ENCODE measurements at places on chromosomes 2 and 18. TPM values are rescaled to one million over a fixed set of nuclear protein-coding genes. Genes with fewer than 3 reads are reported as not detected.

DNA sequence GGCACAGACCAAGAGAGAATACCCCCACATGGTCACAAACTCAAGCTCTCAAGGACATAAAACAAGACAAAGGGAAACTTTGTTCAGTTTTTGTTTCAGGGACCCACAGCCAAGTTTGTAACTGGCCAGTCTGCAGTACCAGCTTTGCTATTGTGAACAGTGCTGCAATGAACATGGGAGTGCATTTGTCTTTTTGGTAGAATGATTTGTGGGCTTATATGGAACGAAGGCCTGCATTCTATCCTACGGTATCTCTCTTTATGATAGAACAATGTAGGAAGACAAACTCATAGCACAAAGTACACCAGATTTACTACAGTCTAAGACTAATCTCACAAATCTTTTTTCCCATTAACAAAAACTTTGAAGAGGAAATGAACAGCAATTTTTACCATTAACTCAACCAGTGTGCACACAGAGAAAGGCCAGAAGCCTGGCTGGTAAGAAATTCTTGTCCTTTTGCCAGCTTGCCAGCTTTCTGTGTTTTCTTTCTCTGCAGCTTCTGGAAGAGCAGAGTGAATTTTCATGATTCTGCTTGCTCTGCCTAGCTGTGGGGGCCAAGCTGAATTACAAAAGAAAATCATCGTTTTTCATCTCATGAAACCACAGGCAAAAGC is 37.1 kb upstream of the FEZ2 start:
- DNase-seq: no peak

DNA sequence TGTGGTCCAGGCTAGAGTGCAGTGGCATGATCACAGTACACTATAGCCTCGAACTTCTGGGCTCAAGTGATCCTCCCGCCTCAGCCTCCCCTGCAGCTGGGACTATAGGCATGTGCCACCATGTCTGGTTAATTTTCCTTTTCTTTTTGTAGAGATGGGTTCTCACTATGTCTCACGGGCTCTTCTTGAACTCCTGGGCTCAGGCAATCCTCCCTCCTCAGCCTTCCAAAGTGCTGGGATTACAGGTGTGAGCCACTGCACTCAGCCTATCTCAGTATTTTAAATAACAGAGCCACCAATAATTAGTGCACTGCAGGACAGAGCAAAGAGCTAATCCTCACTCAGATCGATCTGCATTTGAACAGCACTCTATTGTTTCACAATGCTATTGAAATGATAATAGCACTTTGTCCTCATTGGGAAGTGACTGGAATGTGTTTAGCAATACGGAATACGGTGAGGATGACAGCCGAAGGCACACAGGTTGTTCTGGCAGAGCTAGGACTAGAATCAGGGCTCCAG is 335.9 kb downstream of the DLGAP1 start:
- DNase-seq: no peak

Gene SLC39A6
- total RNA-seq: 18.0 TPM

DNA sequence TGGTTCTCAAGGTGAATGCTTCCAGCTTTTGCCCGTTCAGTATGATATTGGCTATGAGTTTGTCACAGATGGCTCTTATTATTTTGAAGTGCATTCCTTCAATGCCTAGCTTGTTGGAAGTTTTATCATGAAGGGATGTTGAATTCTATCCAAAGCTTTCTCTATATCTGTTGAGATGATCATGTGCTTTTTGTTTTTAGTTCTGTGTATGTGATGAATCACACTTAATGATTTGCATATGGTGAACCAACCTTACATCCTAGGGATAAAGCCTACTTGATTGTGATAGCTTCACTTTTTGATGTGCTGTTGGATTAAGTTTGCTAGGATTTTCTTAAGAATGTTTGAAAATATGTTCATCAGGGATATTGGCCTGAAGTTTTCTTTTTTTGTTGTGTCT is 112.1 kb downstream of the MBD2 start:
- no peak for DNase-seq

GRCh38 chr2:22283436-22283835 is 1101.5 kb upstream of the KLHL29 start:
- DNase-seq: no peak

DNA sequence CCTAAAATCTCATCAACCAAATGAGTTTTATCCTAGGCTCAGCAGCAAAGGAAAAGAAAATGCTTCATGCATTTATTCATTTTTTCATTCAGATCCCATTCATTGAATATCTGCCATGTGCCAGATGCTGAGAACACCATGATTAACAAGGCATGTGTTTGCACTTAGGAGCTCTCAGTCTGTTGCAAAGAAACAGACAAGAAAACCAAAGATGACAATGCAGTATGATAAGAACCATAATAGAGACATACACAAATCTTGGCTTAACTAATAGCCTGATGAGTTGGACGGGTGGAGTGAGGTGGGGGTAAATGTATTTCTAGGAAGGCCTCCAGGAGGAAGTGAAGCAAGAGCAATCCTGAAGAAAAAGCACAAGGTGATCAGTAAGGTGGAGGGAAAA is 177.8 kb upstream of the SCN7A start:
- no peak for DNase-seq

GRCh38 chr2:45691171-45691999 is 39.9 kb downstream of the PRKCE start:
- DNase-seq: no peak

- DNase-seq: no peak
Measured at GRCh38 chr2:217652761-217653639, 349.8 kb downstream of the TNS1 start.

DNA sequence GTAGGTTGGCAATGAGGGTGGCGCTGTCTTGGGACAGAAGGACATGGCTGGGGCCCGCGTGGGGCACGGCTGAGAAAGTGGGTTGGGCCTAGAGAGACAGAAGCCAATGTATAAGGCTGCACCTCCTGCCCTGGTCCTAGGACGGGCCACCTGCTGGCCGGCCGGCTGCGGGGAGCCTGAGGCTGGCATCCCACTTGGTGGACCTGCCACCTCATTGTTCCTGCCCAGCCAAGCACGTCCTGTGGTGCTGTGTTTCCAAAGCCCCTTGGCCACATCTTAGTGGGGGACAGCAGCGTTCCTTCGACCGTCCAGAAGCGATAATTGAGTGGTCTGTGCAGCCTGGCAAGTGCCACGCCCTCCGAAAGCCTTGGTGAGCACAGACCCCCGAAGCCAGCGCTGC is 223.9 kb downstream of the LDLRAD4 start:
- DNase-seq: no peak

DNA sequence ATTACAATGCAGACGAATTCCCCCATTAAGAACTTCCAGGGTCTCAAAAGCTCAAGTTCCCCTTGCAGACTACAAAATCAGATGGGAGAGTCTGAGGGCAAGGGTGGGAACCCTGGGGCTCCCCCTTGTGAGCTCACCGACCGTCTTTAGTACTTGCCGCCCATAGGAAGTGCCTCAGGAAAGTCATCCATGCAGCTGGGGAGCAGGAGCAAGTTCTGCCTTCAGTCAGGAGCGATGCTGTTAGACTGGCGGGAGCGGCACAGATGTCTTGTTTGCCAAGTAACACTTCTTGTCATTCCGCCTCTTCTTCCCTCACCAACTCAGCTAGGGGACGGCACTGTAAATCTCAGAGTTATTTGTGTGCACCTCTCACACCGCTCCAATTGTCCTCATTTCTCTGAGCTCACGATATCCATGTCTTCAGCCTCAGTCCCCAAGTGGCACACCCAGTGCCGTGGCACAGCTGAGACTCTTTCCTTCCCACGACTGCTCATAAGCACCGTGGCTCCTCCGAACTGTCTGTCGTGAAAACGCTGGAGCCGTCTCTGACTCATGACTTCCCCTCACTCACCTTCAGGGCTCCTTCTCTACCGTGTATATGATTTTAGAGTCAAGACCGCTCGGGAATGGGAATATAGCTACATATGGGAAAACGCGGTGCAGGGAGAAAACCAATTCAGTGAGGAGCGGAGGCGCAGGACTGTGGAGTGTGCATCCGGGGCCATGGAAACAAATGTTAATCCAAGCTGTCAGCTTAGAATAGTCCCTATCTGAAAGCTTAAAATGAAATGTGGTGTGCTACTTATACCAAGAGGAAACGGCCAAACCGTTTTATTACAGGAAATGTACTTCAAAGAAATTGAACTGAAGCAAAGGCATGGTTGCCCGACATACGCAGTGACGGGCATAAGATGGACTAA is 34.0 kb downstream of the UXS1 start:
- DNase-seq: peak; percentile 28

DNA sequence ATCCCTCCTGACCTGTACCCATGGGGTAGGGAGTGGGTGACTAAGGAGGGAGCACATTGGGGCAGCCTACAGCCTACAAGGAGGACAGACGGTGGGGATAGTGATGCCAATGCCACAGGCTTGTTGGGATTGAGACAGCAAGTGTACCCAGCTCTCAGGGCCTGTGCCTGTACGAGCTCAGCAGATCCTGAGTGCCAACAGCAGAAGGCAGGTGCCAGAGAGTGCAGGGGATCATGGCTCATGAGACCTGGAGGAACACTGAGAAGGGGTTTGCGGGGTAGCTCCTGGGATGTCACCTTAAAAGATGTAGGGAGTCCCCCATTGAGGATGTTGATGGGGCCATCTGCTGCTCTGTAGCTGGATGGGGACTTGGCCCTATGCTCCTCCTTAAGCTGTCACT is 10.3 kb upstream of the SNED1 start:
- DNase-seq: no peak

- DNase-seq: peak; percentile 4
Measured at GRCh38 chr2:104378853-104379374, 475.0 kb upstream of the POU3F3 start.

Gene CENPA
- total RNA-seq: 1.9 TPM
